ENCODE measurements at places on chromosomes 11 and 22.

- peak; percentile 7 for DNase-seq
These were observed 125.3 kb downstream of the APOL5 start for GRCh38 chr22:35842954-35843353.

DNA sequence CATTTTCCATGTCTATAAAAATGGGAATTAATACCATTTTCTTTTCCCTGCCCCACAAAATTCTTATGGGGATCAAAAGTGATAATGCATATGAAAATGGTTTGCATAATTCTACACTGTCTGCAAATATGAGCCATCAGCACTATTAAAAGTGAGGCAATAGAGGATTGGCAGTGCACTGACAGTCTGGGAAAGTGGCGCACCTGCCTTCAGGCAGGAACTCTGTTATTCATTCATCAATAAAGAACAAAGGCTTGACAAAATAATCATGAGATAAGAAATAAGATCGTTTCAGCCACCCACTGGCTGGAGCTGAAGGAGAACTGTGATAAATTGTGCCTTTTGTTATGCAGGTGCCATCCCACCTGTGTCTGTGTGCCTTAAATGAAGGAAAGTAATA is 49.5 kb downstream of the ARFGAP2 start:
- DNase-seq = no peak

GRCh38 chr11:35539781-35540281 is 14.4 kb upstream of the PAMR1 start:
- no peak for DNase-seq

- no peak for DNase-seq
These were observed 76.9 kb downstream of the KCNJ1 start for GRCh38 chr11:128790196-128790595.

DNA sequence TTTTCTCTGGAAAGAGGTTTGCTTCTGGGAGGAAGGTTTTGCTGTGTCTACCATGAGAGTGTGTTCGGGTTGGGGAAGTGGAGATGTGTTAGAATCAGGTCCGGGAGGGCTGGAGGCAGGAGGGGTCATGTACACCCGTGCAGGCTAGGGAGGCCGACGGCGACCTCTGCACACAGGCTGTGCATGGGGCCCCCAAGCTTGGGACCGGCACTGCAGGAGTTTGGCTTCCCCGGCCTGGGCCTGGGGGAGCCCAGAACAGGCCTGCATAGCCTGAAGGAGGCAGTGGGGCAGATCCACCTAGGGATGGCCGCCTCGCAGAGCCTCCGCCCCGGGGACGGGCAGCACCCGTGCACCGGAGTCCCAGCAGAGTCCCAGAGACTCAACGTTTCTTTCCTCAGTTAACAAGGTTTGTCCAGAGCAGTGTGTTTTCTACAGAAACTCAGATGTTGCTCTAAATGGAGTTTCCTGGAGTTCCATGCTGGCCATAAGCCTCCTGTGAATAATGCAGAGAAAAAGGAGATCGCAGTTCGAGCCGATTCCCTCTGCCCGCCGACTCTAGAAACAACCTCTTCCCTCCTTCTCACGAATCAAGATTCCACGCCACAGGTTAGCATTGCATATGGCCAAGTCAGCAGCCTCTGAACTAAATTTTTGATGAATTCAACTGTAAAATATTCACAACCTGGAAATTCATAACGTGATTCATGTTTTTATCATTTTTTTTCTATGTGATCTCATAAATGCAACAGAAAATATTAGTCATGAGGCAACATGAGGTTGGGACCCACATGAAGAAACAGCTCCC is 427.3 kb downstream of the BRD1 start:
- no peak for DNase-seq

GRCh38 chr22:17957693-17958092 is 66.7 kb downstream of the MICAL3 start:
- DNase-seq = no peak

DNA sequence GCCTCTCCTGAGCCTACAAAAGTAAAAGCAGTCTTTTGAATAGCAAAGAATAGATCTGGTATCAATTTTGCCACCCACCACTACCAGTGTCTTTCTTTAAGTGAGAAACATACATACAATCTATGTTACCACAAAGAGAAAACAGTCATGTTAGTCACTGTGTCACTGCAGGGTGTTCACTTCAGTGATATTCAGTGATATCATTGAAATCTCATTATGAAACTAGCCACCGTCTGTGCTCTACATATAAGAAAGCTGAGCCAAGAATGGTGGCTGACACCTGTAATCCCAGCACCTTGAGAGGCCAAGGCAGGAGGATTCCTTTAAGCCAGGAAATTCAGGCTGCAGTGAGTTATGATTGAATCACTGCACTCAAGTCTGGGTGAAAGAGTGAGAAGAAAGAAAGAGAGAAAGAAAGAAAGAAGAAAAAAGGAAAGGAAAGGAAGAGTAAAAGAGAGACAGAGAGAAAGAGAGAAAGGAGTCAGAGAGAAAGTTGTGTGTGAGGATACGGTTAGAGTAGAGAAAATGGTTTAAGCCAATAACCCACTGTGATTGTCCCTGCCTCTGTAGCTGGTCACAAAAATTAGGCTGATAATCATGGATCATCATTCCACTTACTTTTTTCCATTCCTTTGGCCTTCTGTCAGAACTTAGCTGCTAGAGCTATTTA is 847.1 kb downstream of the FAM181B start:
- no peak for DNase-seq

DNA sequence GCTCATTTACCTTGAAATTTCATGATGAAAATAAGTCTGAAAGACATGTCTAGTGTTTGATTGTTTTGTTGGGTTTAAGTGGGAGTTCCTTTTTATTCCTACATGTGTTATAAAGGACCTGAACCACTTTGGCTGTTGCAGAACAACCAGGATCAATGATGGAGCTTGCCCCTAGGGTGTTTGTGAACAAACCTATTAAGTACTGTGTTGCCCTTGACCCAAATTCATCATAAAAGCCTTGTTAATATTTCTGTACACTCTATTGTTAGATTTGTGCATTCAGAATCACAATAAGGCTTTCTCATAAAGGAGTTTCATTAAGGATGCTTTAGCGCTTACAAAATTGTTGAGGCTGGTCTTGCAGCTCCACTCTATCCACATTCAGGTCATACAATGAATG is 452.6 kb downstream of the NELL1 start:
- no peak for DNase-seq

GRCh38 chr11:44610186-44610955 is 44.9 kb downstream of the CD82 start:
- no peak for DNase-seq

- no peak for DNase-seq
These were observed 93.2 kb downstream of the LRRC32 start for GRCh38 chr11:76577226-76577920.

- peak; percentile 71 for DNase-seq
These were observed 1.0 kb downstream of the ANKRD42 start for GRCh38 chr11:83194281-83195142.

Data from stimulated activated CD4-positive, alpha-beta T cell treated with anti-CD3 and anti-CD28 coated beads, Interleukin-15, amount 100 ng/mL, for 24 hours (primary cell).